Epithelial cell of prostate (primary cell): ENCODE measurements at places on chromosomes 13 and 19.

DNA sequence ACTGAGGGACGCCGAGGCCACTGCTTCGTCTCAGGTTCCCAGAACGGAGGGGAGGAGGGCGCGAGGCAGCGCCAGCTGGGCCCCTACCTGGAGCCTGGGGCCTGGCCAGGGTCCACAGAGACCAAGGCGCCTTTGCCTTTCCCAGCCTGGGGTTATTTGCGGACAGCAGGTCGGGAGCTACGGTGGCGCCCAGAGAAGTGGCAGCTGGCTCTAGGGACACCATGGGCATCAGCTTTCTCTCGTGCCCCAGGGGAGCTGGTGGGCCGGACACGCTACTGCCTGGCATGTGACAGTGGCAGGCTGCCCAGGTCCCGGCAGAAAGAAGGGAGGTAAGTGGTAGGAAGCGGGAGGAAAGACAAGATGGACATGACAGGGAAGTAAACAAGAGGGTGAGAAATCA lies 19.0 kb downstream of the AKT2 start:
- no peak for DNase-seq

- no peak for DNase-seq
Measured at GRCh38 chr19:38132781-38133180, 91.2 kb downstream of the DPF1 start.

- no peak for DNase-seq
Measured at GRCh38 chr19:1471515-1472160, 7.4 kb downstream of the C19orf25 start.

- no peak for DNase-seq
Measured at GRCh38 chr19:38676878-38677646, 29.6 kb downstream of the ACTN4 start.

GRCh38 chr19:33467851-33468250 lies 53.7 kb downstream of the PEPD start:
- DNase-seq = no peak

DNA sequence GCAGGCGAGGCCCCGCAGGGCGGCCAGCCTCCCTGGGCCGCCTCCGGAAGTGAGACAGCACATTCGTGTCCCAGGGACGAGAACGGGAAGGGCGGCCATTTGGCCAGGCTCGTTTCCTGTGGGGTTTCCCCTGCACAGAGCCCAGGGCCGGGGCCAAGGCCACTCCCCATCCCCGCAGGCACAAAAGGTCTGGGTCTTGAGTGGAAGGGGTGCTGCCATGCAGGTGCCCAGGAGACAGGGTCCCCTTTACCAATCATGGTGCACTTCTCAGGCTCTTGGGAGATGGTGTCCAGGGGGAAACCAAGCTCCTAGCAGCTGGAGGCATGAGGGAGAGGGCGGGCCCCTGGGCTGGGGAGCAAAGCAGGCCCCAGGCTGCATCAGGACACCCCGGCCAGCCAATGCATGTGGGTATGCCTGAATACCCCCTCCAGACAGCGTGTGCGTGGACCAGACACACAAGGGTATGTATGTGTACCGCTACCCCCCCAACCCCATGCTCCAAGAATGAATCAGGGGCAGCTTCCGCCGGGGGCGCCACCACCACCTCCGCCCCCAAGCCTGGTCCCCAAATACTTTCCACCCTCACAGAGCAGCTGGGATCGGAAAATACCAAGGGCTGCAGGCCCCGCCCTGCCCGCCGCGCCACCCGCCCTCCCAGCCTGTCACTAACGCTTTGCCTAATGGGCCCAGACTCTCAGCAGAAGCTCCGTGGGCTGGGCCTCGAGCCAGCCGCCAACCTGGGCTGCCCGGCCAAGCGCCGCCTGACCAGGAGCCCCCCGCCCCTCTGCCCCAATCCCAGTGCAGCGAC lies 37.6 kb upstream of the NANOS3 start:
- DNase-seq = no peak

GRCh38 chr19:13817615-13818371 lies 22.6 kb downstream of the ZSWIM4 start:
- no peak for DNase-seq
